ENCODE measurements at places on chromosomes 16 and 17.

- DNase-seq, result no peak
These were observed 18.4 kb downstream of the CARHSP1 start for GRCh38 chr16:8850279-8850885.

DNA sequence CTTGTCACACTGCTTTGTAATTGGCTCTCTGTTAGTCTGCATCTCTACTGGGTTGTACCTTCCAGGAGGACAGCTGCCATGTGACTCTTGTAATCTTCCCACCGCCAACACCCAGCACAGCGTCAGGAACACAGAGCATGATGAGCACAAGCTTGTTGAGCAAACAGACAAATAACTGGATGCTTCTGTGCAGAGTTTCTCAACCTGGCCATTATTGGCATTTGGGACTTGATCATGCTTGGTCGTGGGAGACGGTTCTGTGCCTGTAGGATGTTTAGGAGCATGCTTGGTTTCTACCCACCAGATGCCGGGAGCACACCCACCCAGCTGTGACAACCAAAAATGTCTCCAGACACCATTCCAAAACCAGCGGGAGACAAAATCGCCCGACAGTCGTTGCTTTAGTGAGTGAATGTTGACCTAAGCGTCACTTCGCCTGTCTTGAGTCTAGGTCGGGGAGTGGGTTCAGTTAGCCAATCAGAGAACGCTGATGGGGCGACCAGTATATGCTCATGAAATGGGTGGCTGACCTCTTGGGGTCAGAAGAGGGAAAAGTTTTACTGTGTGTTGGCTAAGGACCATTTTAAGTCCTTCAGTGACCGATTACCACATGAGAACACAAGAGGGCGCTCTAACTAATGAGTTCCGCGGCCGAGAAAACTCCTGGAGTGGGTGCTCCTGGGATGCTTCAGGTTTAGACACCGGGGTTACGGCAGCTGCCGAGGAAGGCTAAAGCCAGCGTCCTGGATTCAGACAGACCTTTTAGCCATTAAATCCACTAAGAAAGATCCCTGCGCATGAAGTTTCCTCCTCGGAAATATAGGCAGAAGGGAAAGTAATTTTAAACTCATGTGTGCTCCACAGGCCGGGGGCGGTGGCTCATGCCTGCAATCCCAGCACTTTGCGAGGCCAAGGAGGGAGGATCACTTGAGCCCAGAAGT is 57.8 kb upstream of the TEX2 start:
- peak; percentile 89 for DNase-seq

GRCh38 chr17:76054112-76054476 is 18.2 kb downstream of the SRP68 start:
- DNase-seq, result no peak

GRCh38 chr17:44947461-44948314 is at the start of gene KIF18B:
Gene KIF18B (minus strand): TSS chr17:44947773. CDS start chr17:44936344, 11,429 bp downstream.
- peak; percentile 99 for DNase-seq

DNA sequence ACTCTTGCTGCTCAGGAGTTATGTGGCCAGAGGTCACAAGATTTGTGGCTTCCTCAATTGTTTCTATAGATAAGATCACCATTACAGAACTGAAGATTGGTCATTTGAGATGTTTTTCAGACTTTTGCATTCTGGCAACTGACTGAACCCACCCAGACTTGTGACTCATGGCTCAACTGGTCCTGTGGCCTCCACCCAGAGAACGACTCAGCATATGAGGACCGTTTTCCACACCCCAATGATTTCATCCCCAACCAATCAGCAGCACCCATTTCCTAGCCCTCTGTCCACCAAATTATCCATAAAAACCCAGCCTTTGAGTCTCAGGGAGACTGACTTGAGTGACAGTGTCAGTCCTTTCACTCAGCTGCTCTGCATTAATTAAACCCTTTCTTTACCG is 143.2 kb upstream of the ASIC2 start:
- DNase-seq, result no peak

DNA sequence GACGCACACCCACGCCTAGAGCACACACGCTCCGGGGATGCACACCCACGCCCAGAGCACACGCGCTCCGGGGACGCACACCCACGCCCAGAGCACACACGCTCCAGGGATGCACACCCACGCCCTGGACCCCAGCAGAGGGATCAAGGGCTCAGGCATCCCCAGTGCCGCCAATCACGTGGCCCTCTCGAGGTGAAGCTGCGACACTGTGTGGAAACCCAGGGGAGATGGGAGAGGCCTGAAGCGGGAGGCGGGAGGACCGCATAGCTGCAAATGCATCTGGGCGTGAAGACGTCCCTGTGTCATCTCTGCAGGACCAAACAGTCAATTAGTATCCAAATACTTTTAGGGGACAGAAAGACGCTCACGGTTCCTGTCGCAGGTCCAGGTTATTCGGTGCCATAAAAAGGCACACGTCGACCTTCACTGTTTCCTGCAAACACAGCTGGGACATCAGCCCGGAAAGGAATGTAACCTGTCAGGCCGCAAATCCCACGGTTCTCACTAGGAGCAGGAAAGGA is 56.4 kb downstream of the TBC1D16 start:
- no peak for DNase-seq
